GM18507 (cell line): ENCODE measurements at places on chromosomes 1 and 21.
A peak's percentile ranks its signal among the peaks of the same experiment; 100 is the strongest.

DNA sequence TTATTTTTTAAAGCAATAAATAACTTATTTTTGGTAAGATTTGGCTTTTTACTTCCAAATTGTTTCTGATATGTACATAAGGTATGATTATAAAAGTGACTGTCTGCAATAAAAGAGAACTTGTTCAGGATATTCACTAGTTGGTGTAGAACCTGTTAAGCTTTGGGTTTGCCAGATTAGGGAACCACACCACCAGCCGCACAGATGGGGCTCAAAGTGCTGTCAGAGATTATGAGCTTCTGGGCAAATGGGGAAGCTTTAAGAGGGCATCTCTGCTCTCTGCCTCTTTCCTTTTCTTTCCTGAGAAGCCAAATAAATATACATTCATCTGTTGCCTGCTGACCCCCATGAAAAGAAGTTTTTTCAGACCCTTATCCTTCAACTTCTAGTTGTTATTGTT lies 25.4 kb downstream of the IVNS1ABP start:
- no peak for DNase-seq

DNA sequence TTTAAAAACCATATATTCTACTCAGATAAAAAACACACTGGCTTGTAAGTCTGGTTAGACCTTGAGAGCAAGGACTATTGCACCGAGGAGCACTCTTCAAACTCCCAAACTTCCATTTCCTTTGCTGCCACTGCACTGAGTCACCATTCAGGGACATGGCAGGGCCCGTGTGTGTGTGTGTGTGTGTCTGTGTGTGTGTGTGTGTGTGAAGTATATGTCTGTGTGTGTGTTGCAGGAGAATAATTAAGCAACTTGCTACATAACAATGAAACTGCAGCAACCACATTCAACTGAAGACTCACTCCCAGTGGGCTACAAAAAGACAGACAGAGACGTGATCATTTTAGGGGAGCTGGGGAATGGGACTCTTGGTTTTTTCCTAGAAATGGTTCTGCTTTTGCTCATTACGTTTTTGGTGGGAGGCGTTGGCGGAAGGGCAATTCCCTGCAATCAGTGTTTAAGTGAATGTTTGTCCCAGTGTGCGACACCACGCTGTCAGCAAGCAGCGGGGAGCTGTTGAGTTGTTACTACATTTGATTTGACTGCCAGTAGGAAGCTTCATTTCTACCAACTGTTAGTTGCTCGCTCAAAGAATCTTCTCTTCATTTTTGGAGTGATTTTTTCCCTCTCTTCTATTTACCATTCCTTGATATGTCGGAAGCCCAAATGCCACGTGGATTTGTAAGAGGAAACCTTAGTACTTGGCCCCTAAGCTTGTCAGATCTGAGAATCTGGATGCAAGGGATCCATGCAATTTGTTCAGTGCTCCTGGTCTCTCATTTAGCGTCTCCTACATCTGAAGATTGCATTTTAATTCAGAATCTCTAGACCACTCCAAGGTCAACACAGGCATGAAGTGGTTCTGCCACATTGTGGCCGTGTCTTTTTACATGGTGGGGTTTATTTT lies 36.1 kb downstream of the ESRRG start:
- no peak for DNase-seq

- no peak for DNase-seq
Measured at GRCh38 chr1:77671836-77672235, 10.6 kb downstream of the ZZZ3 start.

DNA sequence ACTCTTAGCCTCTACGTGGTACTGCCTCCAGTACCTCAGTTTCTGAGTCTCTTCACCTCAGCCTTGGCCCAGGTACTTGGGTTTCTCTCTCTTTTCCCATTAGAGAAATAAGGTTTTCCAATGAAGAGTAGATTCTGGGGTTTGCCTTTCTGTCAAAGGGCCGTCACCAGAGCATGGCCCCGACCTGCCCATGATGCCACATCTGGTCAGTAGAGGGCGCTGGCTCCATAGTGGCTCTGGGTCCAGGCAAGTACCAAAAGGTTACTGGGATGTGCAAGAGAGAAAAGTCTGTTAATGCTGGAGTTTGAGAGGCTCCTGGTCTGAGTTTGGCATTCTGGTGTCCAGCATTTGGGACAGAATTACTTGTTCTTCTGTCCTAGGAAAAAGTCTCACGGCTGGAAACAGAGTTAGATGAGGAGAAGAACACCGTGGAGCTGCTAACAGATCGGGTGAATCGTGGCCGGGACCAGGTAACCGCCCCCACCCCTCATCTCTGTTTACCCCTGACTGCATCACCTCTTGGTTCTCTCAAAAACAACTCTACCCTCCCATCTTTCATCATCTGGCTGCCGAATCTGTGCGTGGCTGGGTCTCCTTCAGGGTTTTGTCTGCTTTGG lies 5.3 kb upstream of the TUFT1 start:
- peak; percentile 37 for DNase-seq
